ENCODE measurements at places on chromosomes 5 and 9.

GRCh38 chr5:137145721-137146120, 353.4 kb downstream of the SPOCK1 start:
- DNase-seq = no peak

DNA sequence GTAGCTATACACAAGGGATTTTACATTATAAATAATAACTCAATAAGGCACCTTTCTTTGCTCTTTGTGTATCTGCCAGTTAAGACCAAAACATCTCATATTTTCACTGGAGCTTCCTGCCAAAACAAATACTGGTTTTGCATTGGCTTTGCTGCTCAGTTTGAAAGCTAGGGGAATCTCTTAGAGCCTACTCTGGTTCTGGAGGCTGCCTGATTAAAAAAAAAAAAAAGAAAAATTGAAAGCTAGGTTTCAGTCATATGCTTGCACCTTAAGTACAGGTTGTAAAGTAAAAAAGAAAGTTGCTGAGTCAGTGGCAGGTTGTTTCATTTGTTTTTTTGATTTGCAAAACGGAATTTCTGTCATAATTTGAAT, 2.3 kb downstream of the DENND4C start:
- DNase-seq = peak; percentile 26

DNA sequence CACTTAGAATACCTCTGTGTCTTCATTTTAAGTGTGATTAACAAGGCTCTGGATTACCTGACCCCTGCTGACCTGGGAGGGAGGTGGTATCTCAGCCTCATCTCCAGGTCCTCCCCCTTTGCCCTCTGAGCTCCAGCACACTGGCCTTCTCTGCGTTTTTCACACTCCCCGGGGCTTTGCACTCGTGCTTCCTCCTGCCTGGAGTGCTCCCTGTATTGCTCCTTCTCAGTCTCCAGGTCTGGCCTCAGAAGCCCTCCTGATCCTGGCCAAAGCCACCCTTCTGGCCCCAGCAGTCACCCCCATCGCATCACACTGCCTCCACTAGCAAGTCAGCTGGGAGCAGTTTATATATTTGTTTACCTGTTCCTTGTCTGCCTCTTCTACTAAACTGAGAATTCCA, 13.6 kb upstream of the NEUROG1 start:
- no peak for DNase-seq

DNA sequence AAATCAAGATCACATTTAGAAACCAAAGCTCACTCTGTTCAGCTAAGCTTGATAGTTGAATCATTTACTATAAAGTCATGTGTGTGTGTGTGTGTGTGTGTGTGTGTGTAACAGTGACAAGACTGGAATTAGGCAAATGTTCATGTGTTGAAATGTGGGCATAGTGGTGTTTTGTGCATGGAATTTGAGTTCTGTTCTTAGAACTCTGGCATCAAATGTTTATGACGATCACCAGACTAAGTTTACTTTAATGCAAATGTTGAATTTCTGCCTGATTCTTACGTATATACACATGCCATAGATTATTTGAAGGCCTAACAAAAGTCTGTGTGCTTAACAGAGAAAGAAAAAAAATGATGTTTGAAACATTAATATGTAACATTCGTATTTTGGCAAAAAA, 72.8 kb upstream of the COL5A1 start:
- no peak for DNase-seq

- DNase-seq = no peak
Measured at GRCh38 chr9:83475741-83476140, 62.5 kb downstream of the FRMD3 start.

DNA sequence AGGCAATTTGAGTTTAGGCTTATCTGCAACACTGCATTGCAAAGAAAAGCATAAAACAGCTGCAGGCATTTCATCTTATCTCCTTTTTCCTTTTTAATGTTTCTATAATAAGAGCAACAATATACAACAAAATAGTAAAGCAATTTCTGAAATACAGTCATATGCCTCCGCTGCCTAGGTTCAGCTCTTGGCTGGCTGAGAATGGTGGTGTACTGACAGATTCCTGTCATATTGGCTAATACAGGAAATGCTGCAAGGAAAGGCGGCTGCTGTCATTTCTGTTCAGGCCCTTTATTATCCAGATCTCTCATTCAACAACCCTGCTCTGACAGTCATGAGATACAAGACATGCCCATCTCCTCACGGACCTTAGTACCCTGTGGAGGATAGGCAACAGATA, 677.0 kb downstream of the TAF11L14 start:
- DNase-seq = no peak

GRCh38 chr5:172798422-172799215, 27.6 kb upstream of the DUSP1 start:
- peak; percentile 95 for DNase-seq

- no peak for DNase-seq
Measured at GRCh38 chr5:77645158-77645994, 6.9 kb upstream of the OTP start.

DNA sequence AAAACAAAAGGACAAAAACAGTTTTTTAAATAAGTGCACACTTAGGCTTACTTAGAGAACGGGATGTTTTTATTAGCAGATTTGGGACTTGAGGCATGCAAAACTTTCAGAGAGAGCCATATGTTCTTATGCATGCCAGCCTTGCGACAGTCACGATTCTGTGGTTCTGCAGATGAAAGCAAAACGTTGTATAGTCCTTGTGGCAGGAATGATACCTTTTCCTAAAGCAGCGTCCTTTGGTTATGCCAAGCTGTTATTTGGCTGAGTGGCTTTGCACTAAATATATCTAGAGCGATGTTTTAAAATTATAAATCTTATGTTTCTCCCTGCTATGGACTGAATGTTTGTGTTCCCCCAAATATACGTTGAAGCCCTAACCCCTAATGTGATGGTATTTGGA, 152.0 kb downstream of the SH3GL2 start:
- DNase-seq = no peak

Measured in renal cortical epithelial cell (primary cell).